ENCODE measurements at places on chromosomes 3 and 15.

DNA sequence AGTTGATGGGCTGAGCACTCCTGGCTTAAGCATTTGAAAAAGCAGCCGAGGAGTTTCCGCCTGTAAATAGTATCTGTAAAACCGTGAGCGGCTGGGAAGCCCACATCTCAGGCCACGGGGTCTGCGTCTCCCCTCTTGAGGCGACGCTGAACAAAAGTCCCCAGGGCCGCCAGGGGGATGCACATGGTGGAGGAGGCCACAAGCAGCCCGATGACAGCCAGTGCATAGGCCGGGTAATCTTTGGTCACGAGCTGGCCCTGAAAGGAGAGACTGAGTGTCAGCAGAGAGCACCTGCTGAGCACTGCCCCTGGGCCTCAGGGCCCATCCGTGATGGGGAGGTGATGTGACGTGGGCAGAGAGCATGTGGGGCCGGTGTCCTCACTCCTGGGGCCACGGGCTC, 37.5 kb downstream of the SLC6A20 start:
- no peak for DNase-seq

DNA sequence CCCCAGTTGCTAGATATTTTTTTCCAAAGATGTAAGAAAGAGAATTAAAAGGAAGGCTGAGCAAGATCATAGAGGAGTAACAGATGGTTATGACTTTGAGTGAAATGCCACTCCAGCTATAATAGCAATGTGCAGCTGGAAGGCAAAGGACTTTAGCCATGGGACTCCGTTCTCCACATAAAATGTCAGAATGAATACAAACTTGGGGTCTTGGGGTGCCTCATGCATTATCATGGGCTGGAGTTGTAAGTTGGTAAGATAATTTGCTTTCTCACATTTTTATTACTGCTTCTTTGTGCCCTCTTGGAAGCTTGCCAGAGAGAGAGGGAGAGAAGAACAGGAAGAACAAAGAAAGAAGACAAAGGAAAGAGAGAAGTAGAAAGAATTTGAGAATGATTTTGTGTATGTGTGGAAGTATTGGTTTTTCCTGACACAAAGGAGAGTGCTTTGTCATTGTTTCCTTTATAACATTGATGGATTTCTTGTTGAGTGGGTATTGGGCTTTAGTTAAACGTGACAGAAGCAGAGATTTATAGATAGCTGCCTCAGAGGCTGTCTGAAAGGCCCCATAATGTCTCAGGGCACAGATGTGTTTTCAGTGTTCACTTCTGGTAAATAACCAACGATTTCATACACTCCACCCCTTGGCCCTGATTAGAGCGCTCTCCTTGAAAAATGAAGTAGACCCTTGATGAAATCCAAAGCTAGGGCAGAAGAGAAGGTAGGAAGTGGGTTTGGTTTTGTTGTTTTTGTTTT, 715.3 kb downstream of the NR2F2 start:
- DNase-seq = no peak

GRCh38 chr3:178181784-178182183, 354.5 kb upstream of the KCNMB2 start:
- DNase-seq = no peak

DNA sequence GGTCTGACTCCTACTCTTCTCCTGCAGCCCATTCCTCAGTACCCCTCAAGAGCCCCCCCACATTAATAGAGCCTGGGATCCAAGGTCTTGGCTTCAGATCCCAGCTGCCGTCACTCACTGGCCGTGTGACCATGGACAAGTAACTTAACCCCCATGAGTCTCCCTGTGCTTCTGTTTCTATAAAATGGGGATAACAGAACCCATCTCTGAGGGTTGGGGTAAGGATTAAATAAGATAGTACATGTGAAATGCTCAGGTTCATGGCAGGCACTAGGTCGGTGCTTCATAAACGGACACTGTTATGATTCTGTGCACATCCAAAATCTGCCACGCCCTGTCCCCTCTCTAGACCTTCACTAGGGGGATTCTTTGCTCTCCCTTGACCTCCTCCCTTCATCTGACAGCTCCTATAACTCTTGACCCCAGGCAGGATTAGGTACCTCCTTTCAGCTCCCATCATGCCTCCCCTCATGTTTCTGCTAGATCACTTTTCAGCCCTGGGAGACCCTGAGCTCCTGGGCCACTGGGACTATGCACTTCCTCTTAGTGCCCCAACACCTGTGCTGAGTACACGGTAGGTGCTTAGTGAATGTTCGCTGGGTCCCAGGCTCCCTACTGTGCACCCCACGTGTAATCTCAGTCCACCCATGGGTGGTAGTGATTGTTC, 1.5 kb downstream of the CAND2 start:
- no peak for DNase-seq

DNA sequence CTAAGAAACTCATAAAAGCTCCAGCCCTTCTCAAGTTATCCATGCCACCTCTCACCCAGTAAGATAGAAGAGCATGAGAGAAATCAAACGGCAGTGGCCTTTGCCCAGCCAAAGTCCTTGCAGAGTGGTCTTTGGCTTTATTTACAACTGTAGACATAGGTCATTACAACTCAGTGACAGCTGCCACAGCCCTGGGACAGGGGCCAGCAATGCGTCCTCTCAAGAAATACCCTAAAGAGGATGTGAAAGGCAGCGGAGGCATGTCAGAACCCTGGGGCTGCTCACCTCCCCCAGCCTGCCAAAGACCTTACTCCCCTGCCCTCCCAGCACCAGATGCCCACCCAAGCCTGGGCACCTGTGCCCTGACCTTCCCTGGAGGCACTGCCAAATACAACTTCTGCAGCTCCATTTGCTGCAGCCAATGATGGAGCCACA, 6.3 kb downstream of the ACAA1 start:
- no peak for DNase-seq

DNA sequence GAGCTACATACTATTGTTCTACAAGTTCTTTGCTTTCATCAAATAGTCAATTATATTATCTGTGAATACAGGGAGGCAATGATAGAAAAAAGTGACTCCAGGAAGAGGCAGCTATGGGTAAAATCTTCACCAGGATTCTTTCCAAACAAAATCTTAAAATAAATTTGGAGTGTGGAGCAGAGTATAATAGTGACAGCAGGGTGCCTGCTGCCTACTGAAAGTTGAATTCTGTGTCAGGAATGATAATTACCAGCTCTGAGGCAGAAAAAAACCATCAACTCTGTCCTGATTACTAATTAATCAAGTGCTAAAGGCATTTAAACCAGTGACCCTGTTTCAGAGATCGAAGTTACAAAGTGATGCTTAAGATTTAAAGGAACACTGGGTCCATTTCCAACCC, 148.0 kb downstream of the DIPK2A start:
- no peak for DNase-seq

GRCh38 chr3:140724856-140725812, 47.3 kb downstream of the TRIM42 start:
- no peak for DNase-seq

DNA sequence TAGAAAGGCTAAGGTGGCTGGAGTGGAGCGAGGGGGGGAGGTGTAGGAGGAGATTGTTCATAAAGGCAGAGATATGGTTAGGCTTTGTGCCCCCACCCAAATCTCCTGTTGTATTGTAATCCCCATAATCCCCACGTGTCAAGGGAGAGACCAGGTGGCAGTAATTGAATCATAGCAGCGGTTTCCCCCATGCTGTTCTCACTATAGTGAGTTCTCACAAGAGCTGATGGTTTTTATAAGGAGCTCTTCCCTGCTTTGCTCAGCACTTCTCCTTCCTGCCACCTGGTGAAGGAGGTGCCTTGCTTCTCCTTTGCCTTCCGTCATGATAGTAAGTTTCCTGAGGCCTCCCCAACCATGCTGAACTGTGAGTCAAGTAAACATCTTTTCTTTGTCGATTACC, 64.7 kb upstream of the CFAP161 start:
- DNase-seq = no peak

- DNase-seq = no peak
These were observed 54.9 kb downstream of the ANP32A start for GRCh38 chr15:68765602-68766368.

DNA sequence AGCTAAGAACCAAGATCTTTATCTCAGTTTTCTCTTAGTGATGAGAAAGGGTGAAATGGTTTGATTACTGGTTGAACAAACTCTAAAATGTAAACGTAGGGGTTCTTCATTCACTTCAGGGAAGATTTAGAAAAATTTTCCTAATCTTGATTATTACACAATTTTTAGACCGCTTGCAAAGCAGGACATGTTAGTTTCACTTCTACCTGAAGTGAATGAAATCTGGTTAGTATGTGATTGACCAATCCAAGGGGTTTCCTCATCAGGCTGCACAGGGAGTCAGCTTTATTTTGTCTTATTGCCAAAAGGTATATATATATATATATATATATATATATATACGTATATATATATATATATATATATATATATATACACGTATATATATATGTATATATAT, 740.4 kb downstream of the TUSC7 start:
- DNase-seq = no peak

DNA sequence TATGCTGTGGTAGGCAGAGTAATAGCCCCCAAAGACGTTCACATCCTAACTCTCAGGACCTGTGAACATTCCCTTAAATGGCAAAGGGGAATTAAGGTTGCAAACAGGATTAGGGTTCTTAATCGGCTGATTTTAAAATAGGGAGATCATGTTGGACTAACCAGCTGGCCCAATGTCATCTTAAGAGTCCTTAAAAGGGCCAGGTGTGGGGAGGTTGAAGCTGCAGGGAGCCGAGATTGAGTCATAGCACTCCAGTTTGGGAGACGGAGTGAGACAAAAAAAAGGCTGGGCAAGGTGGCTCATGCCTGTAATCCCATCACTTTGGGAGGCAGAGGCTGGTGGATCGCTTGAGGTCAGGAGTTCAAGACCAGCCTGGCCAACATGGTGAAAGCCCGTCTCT, 1.6 kb upstream of the FLNB start:
- DNase-seq = no peak

GRCh38 chr3:113677737-113678136, 18.7 kb downstream of the USF3 start:
- no peak for DNase-seq

- no peak for DNase-seq
These were observed 4.5 kb downstream of the EIF4A2 start for GRCh38 chr3:186787642-186788481.

GRCh38 chr3:108239082-108239481, 16.9 kb upstream of the IFT57 start:
- no peak for DNase-seq

GRCh38 chr3:138271189-138271794, 58.4 kb downstream of the NME9 start:
- no peak for DNase-seq

- DNase-seq = no peak
These were observed 95.3 kb downstream of the XXYLT1 start for GRCh38 chr3:195175476-195176337.

GRCh38 chr3:36693670-36694069, 70.7 kb downstream of the DCLK3 start:
- DNase-seq = no peak

GRCh38 chr3:72386327-72387000, 461.8 kb downstream of the SHQ1 start:
- DNase-seq = no peak

GRCh38 chr15:78726870-78727551, 84.3 kb downstream of the ADAMTS7 start:
- peak; percentile 30 for DNase-seq

- DNase-seq = no peak
These were observed 11.2 kb upstream of the LEO1 start for GRCh38 chr15:51982770-51983103.

GRCh38 chr3:141387516-141387915, 19.2 kb downstream of the ZBTB38 start:
- DNase-seq = no peak

GRCh38 chr15:66880380-66881155, 178.5 kb downstream of the SMAD6 start:
- DNase-seq = no peak

DNA sequence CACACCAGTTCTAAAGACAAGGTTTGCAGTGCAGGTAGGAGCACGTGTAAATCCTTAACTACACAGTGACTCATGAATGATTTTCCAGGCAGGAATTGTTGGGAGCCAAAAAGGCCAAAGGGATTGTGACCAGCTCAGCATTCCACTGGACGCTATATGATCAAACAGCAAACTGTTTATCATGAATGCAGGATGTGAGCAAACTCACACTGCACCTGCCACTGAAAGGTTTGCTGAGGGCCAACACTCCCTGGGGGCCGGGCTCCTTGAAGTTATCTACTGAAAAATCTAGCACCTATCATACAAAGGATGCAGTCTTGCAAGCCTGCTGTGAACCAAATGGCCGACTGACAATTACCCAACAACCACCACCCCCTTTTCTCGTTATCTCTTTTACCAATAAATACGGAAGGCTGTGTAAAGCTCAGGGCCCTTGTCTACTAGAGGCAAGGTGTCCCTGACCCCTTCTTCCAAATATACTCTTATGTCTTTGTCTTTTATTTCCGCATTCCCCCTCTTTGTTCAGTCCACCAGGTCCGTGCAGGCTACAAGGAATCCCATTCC, 11.5 kb upstream of the DNASE1L3 start:
- no peak for DNase-seq

- no peak for DNase-seq
These were observed 16.0 kb downstream of the WNT5A start for GRCh38 chr3:55471084-55471483.

DNA sequence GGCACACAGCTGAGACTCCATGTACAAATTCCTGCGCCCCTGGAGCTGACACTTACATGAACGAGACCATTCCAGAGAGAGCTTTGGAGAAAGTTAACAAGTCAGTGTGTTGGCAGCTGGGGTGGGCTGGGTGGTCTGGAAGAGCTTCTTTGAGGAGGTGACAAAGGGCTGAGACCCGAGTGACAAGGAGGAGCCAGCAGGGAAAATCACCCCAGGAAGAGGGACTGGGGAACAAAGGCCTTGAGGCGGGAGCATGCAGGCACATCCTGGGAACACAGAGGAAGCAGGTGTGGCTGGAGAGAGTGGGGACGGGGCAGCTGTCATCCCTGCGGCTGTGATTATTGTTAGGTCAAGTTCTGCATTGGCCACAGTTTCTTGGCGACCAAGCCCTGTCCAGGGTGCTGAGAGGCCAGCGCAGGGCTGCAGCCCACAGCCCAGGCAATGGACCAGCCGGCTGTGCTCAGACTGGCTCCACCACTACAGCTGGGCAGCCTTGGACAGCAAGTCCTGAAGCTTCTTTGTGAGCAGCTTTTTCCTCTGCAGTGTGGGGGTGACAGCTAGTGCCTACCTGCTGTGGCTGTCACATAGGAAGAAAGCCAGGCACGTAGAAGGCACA, 34.2 kb upstream of the PRR23E start:
- DNase-seq = no peak

DNA sequence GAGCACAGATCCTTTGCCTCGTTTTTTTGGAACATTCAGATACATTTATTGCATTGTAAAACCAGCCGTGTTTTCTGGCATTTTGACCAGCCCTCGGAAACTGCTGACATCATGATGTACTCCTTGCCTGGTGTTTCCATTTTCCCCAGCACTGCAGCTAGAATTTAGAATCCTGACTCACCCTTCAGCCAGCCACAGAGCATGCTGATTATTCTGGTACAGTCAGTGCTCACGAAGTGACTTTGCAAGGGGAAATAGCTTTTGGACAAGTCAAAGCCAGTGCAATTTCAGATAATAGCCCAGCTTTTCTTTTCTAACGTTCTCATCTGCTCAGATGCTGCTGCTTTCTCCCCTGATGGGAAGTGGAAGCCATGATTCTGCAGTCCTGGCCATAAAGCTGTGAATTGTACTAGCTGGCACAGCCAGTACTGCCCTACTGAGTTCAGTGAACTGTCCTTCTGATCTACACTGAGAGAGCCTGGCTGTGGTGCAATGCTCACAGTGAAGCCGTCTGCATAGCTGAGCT, 12.1 kb upstream of the CNBP start:
- DNase-seq = no peak

GRCh38 chr3:71369701-71370391, 213.7 kb downstream of the FOXP1 start:
- DNase-seq = no peak

- DNase-seq = no peak
These were observed 163.9 kb downstream of the WNT7A start for GRCh38 chr3:13715961-13716360.
